EL (cell line): ENCODE measurements at places on chromosomes 4 and X.

- no peak for DNase-seq
Observed at GRCh38 chrX:56987741-56988140, 7.6 kb downstream of the SPIN3 start.

DNA sequence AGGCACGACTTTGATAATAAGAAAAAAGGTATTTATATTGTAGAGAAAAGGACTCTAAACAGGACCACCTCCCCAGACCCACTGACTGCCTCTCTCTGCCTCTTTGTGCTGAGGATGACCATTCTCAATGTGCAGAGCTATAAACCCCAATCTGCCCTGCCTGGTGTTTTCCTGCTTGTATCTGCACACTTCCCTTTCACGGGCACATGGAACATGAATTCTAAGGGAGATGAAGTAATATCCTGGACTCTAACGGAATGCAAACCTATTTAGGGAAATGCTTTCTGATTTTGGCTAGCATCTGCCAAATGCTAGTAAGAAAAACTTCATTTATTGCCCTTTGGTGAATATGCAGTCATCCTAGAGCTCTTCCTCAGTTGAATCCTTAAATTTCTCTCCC lies 2.4 kb downstream of the DIPK2B start:
- DNase-seq: no peak

DNA sequence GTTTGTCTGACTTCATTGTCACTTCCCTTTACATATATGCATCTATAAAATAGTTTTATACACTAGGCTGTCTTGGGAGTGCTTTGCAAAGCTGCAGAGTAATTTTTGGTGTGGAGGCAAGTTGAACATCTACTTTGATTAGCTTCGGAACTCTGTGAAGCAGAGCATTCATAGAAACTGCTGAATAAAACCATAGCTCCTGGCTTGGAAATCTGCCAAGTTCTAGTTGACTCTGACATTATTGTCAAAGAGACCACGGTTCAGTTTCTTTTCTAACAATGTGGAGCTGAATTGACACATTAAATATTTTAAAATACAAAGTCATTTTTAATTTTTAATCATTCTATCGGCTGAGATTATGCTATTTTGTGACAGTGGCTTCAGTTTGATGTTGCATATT lies 335.0 kb downstream of the BMPR1B start:
- DNase-seq: no peak

- DNase-seq: no peak
Observed at GRCh38 chr4:141464366-141464765, 172.0 kb upstream of the IL15 start.

- DNase-seq: peak; percentile 69
Observed at GRCh38 chr4:38759113-38759789, 23.5 kb downstream of the TLR10 start.

GRCh38 chr4:139337612-139338011 lies 35.3 kb upstream of the NDUFC1 start:
- DNase-seq: no peak

- DNase-seq: no peak
Observed at GRCh38 chr4:24219209-24219608, 329.4 kb upstream of the PPARGC1A start.

GRCh38 chr4:77669946-77670590 lies 64.4 kb downstream of the CXCL13 start:
- no peak for DNase-seq

- no peak for DNase-seq
Observed at GRCh38 chr4:42632653-42633382, 24.1 kb downstream of the ATP8A1 start.

DNA sequence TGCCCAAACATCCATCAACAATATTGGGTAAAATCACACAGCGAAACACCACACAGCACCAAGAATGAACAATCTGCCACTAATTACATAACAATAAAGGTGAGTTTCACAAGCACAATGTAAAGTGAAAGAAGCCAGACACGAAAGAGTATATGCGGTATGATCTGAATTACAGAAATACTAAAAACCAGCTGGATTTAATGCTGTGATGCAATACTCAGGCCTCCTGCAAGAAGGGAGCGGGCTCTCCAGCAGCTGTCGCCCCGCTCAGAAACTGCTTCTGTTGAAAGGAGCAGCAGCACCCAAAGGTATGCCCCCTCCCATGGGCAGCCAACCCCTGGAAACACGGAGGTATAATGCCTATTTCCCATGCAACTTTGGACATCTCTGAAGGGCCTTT lies 77.0 kb downstream of the PAPSS1 start:
- DNase-seq: no peak

DNA sequence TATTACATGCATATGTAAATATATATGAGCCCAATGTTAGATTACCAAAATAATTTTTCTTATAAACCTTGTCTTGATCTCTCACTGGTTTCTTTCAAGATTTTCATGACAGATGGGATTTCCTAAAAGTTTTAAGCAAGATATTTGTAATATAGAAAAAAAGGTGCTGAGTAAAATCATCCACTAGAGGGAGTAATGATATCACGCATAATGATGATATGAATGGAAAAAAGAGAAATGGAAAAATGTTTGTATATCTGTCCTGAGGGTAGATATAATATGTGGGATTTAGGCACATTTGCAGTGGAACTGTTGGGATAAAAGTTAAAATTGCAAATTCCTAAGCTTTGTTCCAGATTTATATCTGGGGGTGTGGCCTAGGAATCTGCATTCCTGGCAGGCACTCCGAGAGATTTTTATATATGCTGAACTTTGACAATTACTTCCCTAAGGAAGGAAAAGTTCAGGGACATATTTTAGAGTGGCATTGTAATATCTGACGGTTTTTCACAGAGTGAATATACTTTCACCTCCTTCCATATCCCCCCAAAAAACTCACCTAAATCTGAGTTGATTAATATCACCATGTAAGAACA lies 60.5 kb downstream of the TMA16 start:
- DNase-seq: peak; percentile 15

- peak; percentile 82 for DNase-seq
Observed at GRCh38 chr4:37802068-37802666, 24.3 kb upstream of the PGM2 start.

DNA sequence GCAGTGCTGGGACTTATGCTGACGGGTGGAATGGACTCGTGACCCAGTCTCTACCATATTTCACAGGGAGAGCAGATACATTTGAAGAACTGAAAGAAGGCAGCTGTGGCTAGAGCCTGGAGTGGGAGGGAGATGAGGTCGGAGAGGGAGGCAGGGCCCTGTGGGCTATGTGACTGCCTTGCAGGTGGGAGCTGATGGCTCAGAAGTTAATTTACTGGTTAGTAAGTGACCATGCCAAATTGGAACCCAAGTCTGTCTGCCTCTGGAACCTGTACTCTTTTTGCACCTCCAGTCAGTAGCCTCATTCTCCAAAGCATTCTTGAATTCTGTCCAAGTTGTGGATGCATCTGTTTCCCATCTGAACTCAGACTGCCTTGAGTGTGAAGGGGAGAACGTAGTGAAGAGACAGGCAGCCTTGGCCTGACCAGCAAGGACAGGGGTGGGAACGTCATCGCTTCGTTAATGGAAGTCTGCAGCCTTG lies 92.3 kb downstream of the REPS2 start:
- peak; percentile 0 for DNase-seq

- DNase-seq: no peak
Observed at GRCh38 chr4:31016322-31017061, 296.3 kb downstream of the PCDH7 start.

GRCh38 chrX:70001269-70001668 lies 48.5 kb downstream of the AWAT2 start:
- DNase-seq: no peak

DNA sequence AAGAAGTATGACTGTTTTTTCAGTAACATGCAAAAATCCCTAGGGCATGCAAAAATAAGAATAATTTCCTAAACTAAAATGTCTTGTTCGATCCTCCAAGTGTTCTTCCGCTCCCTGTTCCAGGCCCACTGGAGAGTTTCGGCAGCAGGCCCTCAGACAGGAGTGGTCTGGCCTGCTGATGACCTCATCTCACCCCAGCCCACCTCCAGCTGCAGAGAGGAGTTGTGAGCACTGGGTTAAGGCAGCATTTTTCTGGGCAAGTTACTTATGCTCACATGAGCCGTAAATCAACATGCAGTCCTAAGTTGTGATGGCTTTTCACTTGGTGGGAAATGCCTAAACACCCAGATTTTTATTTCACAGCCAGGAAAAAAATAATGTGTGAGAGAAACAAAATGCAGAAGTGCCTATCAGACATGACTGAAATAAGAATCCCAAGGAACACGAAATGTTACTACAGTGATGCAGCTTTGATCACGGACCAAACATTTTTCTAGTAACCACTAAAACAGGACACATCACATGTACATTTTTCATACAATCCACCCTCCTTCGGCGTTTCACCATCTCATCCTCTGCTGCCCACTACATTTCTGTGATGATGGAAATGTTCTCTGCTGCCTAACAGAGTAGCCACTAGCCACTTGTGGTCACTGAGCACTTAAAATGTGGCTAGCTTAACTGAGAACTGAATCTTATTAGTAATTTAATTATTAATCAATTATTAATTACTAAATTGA lies 153.3 kb upstream of the TBL1X start:
- DNase-seq: no peak

DNA sequence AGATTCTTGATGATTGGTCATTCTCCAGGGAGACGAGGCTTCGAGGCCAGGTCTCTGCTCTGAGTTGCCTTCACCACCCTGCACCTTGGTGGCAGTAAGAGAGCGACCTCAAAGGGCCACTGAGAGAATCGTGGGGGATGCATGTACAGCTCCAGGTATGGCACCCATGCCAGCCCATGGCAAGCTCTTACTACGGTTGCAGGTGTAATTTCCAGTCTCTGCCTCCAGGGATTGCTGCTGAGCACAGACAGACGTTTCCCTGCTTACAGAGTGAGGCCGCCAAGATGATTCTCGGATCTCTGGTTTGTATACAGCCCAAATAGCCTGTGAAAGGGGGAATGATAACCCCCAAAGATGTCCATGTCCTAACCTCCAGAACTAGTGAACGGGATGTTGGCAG lies 16.3 kb upstream of the DRD5 start:
- DNase-seq: no peak

DNA sequence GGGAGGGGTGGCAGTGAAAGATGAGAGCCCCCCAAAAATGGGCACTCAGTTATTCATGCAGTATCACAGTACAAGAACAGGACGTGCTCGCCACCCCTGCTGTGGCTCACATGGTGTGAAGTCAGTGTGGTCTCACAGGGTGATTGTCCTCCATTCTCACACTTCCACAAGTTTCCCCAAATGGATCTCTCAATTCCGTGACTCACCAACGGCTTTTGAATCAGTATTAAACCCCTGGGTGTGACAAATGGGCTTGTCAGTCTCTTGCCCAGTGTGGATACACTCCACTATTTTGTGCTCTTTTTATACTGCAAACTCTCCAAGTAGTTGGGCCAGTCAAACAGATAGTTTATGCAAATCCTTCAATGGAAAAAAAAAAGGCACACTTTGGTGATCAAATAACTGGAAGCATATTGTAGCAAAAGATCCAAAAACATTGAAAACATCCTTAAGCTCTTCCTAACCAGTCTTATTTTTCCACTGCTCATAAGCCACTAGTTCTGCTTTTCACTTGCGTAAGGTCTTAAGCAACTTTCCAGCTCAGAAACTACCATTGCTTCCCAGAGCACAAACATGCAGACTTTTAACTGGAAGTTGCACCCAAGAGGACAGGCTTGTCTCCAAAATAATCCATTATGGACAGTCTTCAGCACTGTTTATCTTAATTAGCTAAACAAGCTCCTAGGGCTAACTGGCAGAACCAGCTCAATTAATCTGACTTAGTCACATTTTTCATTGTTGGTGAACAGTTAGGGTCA lies 365.7 kb downstream of the PPP3CA start:
- DNase-seq: no peak

DNA sequence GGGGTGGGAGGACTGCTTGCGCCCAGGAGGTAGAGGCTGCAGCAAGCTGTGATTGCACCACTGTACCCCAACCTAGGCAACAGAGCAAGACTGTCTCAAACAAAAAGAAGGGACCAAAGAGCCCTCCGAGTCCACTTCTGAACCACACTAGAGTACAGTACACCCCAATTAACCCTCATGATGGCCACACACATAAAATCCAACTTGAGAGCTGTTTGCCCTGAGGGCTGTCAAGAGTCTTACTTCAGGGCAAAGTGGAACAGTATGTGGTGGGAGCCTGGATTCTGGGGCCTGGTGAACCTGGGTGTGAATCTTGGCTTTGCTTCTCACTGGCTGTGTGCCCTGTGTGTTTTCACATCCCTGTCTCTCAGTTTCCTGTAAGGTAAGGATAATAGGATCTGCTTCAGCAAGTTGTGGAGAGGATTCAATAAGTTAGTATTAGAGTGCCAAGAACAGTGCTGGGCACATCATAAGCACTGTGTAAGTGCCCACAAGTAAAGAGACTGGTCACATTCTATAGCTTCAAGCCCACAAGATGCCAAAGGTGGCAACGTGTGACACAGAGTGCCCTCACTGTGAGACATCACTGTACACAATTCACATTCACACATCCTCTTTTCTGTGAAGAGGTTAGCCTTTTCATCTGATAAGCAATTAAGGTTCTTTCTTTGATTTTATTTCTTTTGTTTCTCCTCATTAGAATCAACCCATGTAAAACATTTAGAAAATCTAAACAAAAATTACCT lies 52.1 kb downstream of the LEF1 start:
- DNase-seq: no peak

GRCh38 chr4:128299848-128300247 lies 12.2 kb upstream of the PGRMC2 start:
- DNase-seq: no peak

- no peak for DNase-seq
Observed at GRCh38 chr4:2247128-2248043, 5.5 kb upstream of the HAUS3 start.

- no peak for DNase-seq
Observed at GRCh38 chr4:169136330-169136729, 126.3 kb upstream of the CBR4 start.

GRCh38 chr4:159925770-159926169 lies 822.9 kb downstream of the RAPGEF2 start:
- DNase-seq: no peak

- DNase-seq: peak; percentile 61
Observed at GRCh38 chrX:150018931-150019361, 80.7 kb upstream of the EOLA2 start.

- DNase-seq: peak; percentile 45
Observed at GRCh38 chrX:10526451-10526850, 93.9 kb downstream of the MID1 start.

GRCh38 chrX:118974088-118974907 lies at the start of gene LONRF3:
LONRF3 (plus strand) TSS chrX:118974618; CDS start chrX:118974781, 163 bp downstream.
- DNase-seq: peak; percentile 28

GRCh38 chr4:181204109-181204508 lies 1039.1 kb upstream of the TENM3 start:
- no peak for DNase-seq

- peak; percentile 51 for DNase-seq
Observed at GRCh38 chr4:13329963-13330362, 154.2 kb downstream of the RAB28 start.

- DNase-seq: no peak
Observed at GRCh38 chrX:142201113-142201512, 4.0 kb downstream of the MAGEC2 start.
